Inflammatory macrophage treated with lipopolysaccharide for 1 hour (primary cell): ENCODE measurements at places on chromosomes 1 and 21.

DNA sequence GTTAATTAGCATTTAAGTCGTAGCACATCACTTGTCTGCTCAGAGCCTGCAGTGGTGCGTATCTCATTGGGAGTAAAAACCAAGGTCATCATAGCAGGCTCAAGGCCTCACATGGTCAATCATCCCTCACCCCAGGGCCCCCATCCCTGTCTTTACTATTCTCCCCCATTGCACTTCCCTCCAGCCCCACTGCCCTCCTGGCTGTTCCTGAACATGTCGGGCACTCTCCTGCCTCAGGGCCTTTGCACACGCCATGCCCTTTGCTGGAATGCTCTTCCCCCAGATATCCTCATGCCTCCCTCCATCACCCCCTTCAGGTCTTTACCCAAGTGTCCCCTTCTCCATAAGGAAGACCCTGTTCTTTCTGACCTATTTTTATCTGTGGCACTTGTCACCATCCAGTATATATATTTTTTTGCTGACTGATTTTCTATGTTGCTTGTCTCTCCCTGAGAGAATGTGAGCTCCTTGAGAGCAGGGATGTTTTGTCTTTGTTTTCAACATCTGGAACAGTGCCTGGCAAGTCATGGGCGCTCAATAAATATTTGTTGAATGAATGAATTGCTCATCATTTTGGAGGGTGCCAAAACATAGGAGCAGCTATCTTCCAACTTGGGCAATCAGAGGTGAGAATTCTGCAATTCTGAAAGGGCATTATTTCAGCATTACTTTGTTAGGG, 74.1 kb upstream of the POU3F1 start:
- DNase-seq = no peak

GRCh38 chr1:97094247-97094972, 372.8 kb downstream of the PTBP2 start:
- no peak for DNase-seq

DNA sequence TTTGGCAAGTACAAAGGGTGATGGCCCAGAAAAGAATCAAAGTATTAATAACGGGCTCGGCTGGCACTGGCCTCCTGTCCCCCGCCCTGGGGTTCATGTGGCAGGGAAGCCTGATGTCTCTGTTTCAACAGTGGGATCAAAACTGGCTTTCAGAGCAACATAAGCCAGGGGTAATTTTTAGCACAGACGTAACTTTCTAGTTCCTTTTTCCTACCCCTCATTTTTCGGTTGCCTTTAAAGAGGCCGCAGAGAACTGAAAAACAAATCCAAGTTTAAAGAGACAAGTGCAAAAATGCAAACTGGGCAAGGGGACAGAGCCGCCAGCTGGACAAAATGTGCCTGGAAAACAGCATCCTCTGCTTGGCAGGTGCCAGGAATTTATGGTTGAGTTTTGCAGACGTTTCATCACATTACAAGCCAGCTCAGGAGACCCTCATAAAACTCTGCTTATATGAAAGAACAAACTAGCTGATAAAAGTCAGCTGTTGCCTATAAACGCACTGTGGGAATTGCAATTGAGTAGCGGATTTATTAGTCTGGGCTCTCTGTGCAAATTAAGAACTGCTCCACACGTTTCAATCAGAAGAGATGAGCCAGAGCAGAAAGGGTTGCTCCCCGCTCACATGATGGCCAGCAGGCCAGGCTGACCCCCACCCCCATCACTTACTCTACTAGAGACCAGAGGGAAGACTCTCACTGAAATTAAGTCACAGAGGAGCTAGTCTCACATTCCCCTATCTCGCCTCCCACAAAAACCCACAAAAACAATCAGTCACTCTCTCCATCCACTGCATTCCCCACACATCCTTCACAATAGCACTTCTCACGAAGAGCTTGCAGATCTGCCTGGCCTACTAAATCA, 15.8 kb upstream of the CDCA8 start:
- no peak for DNase-seq

DNA sequence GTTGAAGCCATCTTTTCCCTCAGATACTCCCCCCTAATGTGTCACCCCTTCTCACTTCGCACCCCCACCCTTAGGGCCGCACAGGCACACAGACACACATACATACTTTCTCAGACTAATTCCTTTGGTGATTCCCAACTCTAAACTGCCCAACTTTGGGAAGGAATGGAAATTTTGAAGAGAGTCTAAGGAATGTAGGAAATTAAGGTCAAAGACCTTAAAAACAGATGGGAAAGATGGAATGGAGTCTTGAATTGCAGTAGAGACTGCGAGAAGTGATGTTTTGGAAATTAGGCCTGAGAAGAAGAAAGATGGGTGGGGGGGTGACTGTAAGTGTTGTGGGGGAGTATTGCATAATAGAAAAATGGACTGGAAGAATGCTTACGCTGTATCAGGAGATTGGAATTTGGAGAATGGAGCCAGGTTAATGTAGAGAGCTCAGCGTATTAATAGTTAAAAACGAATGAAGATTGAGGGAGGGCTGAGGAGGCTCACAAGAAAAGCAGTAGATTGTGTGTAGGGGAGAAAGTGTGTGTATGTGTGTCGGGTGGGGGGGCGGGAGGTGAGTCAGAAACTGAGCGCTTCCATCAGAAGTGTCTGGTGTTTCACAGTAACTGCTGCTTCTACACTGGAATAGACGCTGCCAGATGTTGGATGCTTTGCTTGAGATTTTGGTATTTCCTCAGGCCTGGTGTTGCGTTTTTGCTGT, 1.7 kb downstream of the PIP5K1A start:
- peak; percentile 18 for DNase-seq

- no peak for DNase-seq
Observed at GRCh38 chr1:95042286-95042685, 30.5 kb downstream of the ALG14 start.

- no peak for DNase-seq
Observed at GRCh38 chr21:15291621-15292266, 226.9 kb upstream of the NRIP1 start.

- DNase-seq = no peak
Observed at GRCh38 chr1:151776665-151777062, 13.4 kb upstream of the MRPL9 start.

DNA sequence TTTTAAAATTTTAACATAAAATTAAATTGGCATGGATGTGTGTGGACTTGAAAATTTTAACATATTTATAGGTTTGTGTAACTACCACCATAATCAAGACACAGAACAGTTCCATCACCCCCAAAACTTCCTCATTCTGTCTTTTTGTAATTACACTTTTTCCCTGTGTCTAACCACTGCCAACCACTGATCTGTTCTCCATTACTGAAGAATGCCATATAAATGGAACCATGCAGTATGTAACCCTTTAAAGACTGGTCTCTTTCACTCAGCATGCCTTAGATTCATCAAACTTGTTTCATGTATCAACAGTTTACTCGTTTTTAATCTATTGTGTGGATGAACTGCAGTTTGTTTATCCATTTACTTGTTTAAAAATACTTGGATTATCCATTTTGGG, 13.0 kb upstream of the AHCYL1 start:
- no peak for DNase-seq

DNA sequence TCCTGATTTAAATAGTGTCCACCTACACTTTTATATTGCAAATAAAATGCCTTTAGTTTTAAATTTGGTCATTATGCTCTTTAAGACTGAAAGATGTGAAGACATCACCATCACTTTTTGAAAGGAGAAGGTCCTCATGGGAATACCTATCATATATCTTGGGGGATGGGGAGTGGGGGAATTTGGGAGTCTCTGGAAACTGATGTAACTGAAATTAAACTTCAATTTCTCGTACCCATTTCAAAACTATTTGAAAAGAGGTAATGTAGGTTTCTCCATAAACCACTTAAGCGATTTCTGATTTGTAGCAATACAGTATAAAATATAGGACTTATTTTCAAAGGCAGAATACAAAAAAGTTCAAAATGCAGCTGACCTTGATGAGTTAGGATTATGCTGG, 924 bp downstream of the EXTL2 start:
- no peak for DNase-seq

GRCh38 chr1:41482001-41482765, 2.3 kb downstream of the EDN2 start:
- no peak for DNase-seq
